ENCODE measurements at places on chromosomes 7 and 10.

DNA sequence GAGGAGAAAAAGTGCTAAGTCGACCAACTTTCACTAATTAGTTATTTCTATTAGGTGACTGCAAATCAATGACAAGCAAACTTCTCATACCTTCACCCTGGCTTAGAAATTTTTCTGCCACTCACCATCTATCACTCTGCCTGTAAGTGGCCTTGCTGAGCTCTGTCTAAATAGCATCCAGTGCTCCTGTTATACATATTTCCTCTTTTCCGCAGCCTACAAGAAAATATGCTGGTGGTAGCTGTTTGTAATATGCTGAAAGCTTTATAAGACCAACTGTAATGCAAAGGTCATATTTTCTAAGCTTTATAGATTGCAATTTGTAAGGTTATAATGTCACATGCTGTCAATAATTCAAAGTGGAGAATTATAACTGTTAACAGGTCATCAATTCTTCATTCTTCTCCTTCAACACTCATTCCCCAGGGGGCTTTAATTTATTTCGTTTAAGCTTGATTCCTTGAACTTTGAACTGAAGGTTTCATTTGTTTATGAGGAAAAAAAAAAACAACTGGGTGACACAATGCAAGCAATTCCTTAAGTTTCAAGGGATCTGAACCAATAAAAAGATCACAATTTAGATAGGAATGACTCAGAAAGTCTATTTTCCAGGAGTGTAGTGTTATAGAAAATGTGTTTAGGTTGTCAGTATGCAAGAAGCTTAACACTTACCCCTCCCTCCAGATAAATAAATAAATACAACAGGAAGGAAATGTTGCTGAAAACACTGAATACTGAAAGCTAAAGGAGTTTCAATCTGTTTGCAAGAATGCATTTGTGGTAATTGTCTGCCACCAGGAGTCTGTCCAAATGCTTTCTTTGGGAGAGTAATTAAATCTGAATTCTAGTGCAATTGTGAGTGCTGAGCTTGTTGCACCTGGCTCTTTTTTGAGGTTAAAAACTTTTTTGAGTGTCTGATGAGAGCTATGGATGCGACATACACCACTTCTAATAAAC lies 183.7 kb downstream of the SORCS1 start:
- no peak for DNase-seq

DNA sequence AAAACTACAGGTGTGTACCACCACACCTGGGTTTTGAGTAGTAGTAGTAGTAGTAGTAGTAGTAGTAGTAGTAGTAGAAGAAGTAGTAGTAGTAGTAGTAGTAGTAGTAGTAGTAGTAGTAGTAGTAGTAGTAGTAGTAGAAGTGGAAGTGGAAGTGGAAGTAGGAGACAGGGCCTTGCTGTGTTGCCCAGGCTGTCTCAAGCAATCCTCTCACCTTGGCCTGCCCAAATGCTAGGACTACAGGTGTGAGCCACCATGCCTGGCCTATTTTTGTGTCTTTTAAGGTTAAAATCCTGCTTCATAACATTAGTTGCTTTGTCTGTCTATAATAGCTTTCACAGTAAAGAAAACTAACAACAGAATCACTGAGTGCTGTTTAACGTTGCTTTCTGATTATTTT lies 111.7 kb downstream of the PODXL start:
- DNase-seq: no peak

GRCh38 chr7:66213637-66214036 lies 8.5 kb downstream of the TPST1 start:
- no peak for DNase-seq

- no peak for DNase-seq
Observed at GRCh38 chr7:123131961-123132360, 67.8 kb downstream of the SLC13A1 start.

DNA sequence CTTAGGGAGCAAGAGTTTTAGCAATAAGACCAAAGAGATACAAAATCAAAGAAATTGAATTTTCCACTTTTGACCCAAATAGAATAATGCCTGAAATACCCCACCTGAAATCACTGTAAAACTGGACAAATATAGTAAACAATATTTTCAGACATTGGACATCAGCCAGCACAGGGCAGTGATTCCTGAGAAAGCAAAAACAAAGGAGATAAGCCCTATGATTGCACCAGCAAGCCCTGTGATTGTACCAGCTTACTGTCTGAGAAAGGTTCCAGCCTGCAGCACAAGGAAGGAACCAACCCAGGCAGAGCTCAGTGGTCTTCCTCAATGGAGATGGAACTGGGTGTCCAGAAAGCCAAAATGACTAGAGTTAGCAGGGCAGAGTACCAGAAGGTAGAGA lies 10.3 kb downstream of the TMEM106B start:
- no peak for DNase-seq

DNA sequence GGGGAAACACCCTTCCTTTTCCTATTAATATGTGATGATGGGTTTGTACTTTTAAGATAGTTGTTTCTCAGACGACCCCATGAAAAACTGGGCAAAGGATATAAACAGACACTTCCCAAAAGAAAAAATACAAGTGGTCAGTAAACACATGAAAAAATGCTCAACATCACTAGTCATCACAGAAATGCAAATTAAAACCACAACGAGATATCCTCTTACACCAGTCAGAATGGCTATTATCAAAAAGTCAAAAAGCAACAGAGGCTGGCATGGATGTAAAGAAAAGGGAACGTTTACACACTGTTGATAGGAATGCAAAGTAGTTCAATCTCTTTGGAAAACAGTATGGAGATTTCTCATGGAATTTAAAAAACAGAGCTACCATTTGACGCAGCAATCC lies 111.4 kb upstream of the ZEB1 start:
- no peak for DNase-seq

DNA sequence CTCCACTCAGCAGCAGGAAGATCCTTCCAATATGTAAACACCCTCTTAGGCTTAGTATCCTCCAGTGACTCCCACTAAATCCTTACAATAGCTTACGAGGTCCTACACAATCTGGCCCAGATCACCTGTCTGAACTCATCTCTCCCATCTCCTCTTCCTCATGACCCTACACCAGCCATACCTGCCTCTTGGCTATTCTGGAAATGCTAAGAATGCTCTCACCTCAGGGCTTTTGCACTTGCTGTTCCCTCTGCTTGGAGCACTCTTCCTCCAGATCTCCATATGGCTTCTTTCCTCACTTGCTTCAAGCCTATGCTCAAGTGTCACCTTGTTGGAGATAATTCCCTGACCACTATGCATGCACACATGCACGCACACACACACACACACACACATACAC lies 50.8 kb upstream of the FRMD4A start:
- no peak for DNase-seq
